ENCODE measurements at places on chromosomes 7 and 10. TPM values are rescaled to one million over a fixed set of nuclear protein-coding genes. Genes with fewer than 3 reads are reported as not detected.

- H3K4me3 ChIP-seq, result no peak overlapping the region
- DNase-seq, result no peak
- H3K4me1 ChIP-seq, result peaks cover 16% of the 10 kb centered on the region
- no peaks in the 10 kb centered on the region for H3K36me3 ChIP-seq
Measured at GRCh38 chr7:137934176-137934826, 67.6 kb downstream of the CREB3L2 start.

The UNCX gene
- polyA plus RNA-seq, result not detected

- DNase-seq, result no peak
- H3K27ac ChIP-seq, result no peak overlapping the region
- H3K4me1 ChIP-seq, result no peaks in the 10 kb centered on the region
- H3K4me3 ChIP-seq, result no peak overlapping the region
- H3K27me3 ChIP-seq, result no peaks in the 10 kb centered on the region
- H3K36me3 ChIP-seq, result no peaks in the 10 kb centered on the region
Measured at GRCh38 chr10:80598084-80598798, 60.5 kb downstream of the SH2D4B start.

GRCh38 chr7:137989094-137989493 lies 12.8 kb downstream of the CREB3L2 start:
- no peaks in the 10 kb centered on the region for H3K27me3 ChIP-seq
- H3K4me1 ChIP-seq, result peaks cover 43% of the 10 kb centered on the region
- H3K36me3 ChIP-seq, result no peaks in the 10 kb centered on the region
- H3K27ac ChIP-seq, result no peak overlapping the region
- H3K4me3 ChIP-seq, result no peak overlapping the region

GRCh38 chr10:77168161-77168560 lies 469.4 kb downstream of the KCNMA1 start:
- no peaks in the 10 kb centered on the region for H3K36me3 ChIP-seq
- H3K4me1 ChIP-seq, result peaks cover 5% of the 10 kb centered on the region
- H3K4me3 ChIP-seq, result no peak overlapping the region
- H3K27ac ChIP-seq, result no peak overlapping the region

GRCh38 chr10:127984945-127985344 lies 78.0 kb downstream of the PTPRE start:
- H3K27me3 ChIP-seq, result no peaks in the 10 kb centered on the region
- no peaks in the 10 kb centered on the region for H3K36me3 ChIP-seq
- peaks cover 3% of the 10 kb centered on the region for H3K4me1 ChIP-seq
- no peak overlapping the region for H3K27ac ChIP-seq
- DNase-seq, result no peak
